ENCODE measurements at places on chromosomes 7 and 10.

- H3K27ac ChIP-seq: peak overlapping the region; percentile 96
- no peaks in the 10 kb centered on the region for H3K36me3 ChIP-seq
- H3K4me1 ChIP-seq: peaks cover 32% of the 10 kb centered on the region
- no peak for DNase-seq
- peak overlapping the region; percentile 68 for H3K4me3 ChIP-seq
These were observed 737 bp downstream of the ZMIZ1 start for GRCh38 chr10:79069325-79070080.

DNA sequence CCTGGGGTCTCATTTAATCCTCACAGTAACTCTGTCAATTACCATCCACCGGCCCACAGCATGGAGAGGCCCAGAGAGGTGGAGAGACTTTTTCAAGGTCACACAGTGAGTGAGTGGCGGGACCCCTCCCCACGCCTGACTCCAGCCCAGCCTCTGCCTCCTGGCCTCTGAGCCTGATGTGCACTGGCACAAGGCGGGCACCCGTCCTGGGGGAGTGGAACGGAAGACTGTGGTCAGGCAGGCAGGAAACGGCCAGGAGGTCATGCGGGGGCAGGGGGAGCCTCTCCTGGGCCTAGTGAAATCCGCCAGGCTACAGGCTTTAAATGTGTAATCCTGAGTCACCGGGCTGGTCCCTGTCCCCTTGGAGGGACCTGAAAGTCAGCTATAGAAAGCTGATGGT lies 32.2 kb downstream of the ZCCHC24 start:
- peaks cover 13% of the 10 kb centered on the region for H3K4me1 ChIP-seq
- no peaks in the 10 kb centered on the region for H3K27me3 ChIP-seq
- no peak for DNase-seq
- H3K4me3 ChIP-seq: no peak overlapping the region

DNA sequence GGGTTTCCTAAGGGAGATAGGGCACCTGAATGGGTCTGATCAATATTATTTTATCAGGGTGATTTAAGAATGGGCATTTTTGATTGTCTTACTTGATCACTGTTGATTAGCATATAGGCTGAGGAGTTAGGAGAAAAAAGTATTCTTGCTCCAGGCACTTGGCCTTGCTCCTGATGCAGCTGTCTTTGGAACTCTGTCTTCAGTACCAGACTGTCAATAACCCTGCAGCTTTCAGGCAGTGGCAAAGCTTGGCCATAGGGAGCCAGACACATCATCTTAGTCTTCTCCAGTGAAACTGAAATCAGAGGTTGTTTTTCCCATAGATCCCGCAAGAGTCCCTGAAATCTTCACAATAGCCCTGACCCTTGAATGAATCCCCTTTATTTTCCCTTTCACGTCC lies 47.2 kb downstream of the EXOC4 start:
- no peaks in the 10 kb centered on the region for H3K36me3 ChIP-seq
- no peak overlapping the region for H3K4me3 ChIP-seq
- H3K4me1 ChIP-seq: peaks cover 16% of the 10 kb centered on the region
- no peaks in the 10 kb centered on the region for H3K27me3 ChIP-seq
- H3K27ac ChIP-seq: no peak overlapping the region
- no peak for DNase-seq

GRCh38 chr7:44330331-44330730 lies 4.9 kb upstream of the CAMK2B start:
- H3K27me3 ChIP-seq: peaks cover 13% of the 10 kb centered on the region
- no peak overlapping the region for H3K27ac ChIP-seq
- DNase-seq: no peak
- H3K36me3 ChIP-seq: no peaks in the 10 kb centered on the region
- peaks cover 23% of the 10 kb centered on the region for H3K4me1 ChIP-seq
- H3K4me3 ChIP-seq: no peak overlapping the region

- no peaks in the 10 kb centered on the region for H3K27me3 ChIP-seq
- H3K27ac ChIP-seq: no peak overlapping the region
- no peaks in the 10 kb centered on the region for H3K4me1 ChIP-seq
These were observed 102.3 kb upstream of the STK17A start for GRCh38 chr7:43480581-43480980.

DNA sequence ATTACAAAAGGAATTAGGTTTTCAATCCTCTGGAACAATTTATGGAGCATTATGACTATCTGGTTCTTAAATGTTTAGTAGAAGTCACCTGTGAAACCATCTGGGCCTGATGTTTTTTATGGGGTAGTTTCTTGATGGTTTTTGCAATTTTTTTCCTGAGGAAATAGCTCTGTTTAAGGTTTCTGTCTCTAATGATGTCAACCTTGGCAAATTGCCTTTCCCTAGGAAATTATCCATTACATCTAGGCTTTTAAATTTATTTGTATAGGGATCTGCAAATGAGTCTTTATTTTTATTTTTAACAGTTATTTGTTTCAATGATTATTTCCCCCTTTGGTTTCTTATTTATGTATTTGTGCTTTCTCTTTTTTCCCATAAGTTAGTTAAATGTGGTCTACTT lies 222.8 kb downstream of the GALNT17 start:
- no peak overlapping the region for H3K27ac ChIP-seq
- H3K4me3 ChIP-seq: no peak overlapping the region
- H3K4me1 ChIP-seq: no peaks in the 10 kb centered on the region
- no peak for DNase-seq

- no peak overlapping the region for H3K4me3 ChIP-seq
- no peak overlapping the region for H3K27ac ChIP-seq
- H3K27me3 ChIP-seq: no peaks in the 10 kb centered on the region
- no peaks in the 10 kb centered on the region for H3K36me3 ChIP-seq
- DNase-seq: no peak
- no peaks in the 10 kb centered on the region for H3K4me1 ChIP-seq
These were observed 343.6 kb upstream of the MGMT start for GRCh38 chr10:129123428-129123827.

DNA sequence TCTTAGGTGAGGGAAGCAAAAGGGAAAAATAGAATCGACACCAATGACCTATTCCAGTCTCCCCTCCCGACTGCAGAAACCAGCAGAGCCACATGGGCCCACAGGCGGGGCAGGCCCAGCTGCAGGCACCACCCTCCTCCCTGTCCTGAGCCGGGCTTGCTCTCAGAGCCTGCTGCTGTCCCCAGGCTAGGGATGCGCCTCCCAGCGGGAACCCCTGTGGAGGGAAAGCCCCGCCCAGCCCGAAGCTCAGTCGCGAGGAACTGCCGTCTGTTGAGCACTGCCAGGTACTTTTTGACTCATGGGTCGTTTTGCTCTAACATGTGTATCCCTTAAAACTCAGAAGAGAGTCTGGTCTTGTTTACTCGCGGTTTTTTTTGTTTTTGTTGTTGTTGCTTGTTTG lies 124.5 kb upstream of the RET start:
- no peaks in the 10 kb centered on the region for H3K4me1 ChIP-seq
- DNase-seq: no peak
- H3K27ac ChIP-seq: no peak overlapping the region
- no peaks in the 10 kb centered on the region for H3K27me3 ChIP-seq
- H3K36me3 ChIP-seq: no peaks in the 10 kb centered on the region
- no peak overlapping the region for H3K4me3 ChIP-seq

GRCh38 chr10:128064108-128064969 lies 61.9 kb downstream of the MKI67 start:
- peaks cover 29% of the 10 kb centered on the region for H3K4me1 ChIP-seq
- peak overlapping the region; percentile 73 for H3K27ac ChIP-seq

GRCh38 chr7:155360495-155361345 lies 63.0 kb downstream of the INSIG1 start:
- no peaks in the 10 kb centered on the region for H3K27me3 ChIP-seq
- H3K36me3 ChIP-seq: no peaks in the 10 kb centered on the region
- H3K4me1 ChIP-seq: no peaks in the 10 kb centered on the region

GRCh38 chr10:18222866-18223265 lies 82.6 kb downstream of the CACNB2 start:
- no peaks in the 10 kb centered on the region for H3K4me1 ChIP-seq
- no peak overlapping the region for H3K27ac ChIP-seq
- no peak for DNase-seq
- H3K27me3 ChIP-seq: no peaks in the 10 kb centered on the region

DNA sequence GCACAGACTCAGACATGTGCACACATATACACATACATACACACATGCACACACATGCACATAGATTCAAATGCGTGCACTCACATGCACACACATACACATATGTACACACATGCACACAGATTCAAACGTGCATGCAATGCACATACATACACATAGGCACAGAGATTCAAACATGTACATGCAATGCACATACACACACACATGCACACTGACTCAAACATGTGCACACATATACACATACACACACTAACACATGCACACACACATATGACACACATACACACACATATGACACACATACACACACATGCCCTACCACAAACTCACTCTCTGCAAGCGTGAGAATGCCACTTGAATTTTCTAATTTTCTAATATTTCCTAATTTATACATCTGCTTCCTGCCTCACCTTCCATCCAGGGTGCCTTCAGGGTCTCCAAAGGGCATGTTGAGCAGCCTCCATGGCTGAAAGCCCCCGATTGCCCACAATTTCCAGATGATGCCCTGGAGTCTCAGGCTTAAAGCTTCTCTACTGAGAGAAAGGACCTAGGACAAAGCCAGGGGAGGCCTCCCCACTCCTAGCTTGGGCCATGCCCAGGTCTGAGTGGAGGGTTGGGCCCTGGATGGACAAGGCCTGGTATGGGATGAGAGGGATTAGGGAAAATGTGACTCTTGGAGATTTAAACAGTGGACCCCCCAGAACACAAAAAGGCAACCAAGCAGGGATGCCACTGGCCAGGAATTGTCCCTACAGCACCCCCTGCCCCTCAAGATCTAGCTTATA lies 487.1 kb downstream of the TCERG1L start:
- H3K4me1 ChIP-seq: no peaks in the 10 kb centered on the region
- no peaks in the 10 kb centered on the region for H3K36me3 ChIP-seq
- DNase-seq: no peak
- H3K27me3 ChIP-seq: no peaks in the 10 kb centered on the region
- H3K27ac ChIP-seq: no peak overlapping the region
- no peak overlapping the region for H3K4me3 ChIP-seq

DNA sequence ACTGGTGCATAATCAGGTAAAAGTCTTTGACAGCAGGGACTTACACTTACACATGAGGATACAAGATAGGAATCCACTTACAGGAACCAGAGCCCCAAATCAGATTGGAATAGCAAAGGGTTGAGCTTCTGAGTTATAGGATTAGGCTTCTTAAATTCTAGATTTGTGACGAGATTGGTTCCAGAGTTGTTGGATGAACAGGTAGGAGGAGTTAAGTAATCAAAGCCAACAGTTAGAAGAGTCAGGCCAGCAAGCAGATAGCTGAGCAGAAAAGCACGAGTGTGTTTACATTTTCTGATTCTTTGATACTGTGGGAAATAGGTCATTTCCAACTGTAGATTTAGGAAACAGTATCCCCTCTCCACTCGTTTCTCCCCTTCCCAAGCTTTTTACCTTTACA lies 167.0 kb downstream of the MDFIC start:
- no peaks in the 10 kb centered on the region for H3K27me3 ChIP-seq
- H3K27ac ChIP-seq: no peak overlapping the region
- H3K4me3 ChIP-seq: no peak overlapping the region
- no peaks in the 10 kb centered on the region for H3K36me3 ChIP-seq

Data from tibial nerve (tissue), 4 donors.